ENCODE measurements at places on chromosomes 5 and 9.

- no peak for DNase-seq
These were observed 162.7 kb downstream of the MACROH2A1 start for GRCh38 chr5:135236228-135236907.

DNA sequence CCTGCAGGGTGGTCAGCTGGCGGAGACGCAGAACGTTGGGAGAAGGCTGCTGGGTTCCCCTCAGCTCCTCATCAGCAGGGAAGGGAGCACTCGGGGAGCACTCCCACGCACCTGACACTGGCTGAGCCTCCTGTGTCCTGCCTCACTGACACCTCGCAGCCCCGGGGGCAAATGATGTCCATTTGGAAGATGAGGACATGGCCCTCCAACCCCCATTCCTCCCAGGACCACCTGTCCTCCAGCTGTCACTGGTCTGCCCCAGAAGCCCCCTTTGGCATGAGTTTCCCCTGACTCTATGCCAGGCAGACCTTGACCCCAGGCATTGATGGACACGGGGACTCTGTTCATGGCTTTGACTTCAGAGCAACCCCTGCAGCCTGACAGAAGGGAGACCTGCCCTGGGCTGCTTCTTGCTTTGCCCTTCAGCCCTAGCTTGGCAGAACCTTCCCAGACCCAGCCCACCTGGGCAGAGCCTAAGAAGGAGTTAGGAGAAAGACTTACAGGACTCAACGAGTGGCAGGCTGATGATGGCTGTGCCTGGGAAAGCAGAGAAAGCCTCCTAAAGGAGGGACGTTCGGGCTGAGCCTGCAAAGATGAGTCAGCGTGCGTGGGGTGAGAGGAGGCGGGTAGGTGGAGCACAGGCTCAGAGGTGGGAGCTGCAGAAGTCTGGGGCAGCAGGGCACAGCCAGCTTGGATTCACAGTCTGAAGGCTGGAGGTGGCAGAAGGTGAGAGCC, 90.6 kb downstream of the LMX1B start:
- no peak for DNase-seq

DNA sequence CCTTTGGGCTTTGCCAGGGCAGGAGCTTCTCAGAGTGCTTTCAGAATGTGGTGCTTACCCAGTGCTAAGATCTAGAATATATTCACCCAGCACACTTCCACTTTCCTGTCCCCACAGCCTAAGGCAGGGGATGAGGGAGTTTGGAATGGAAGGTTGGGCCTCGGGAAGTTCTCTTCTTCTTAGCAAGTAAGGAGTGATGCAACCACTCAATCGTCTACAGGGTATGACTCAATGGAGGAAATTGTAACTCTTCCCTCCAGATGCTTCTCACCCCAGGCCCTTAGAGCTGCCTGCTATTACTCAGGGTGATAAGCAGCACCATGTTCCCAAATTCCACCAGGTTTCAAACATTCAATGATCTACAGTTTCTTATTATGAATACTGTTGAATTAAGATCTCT, 30.8 kb upstream of the AGGF1 start:
- DNase-seq = no peak

DNA sequence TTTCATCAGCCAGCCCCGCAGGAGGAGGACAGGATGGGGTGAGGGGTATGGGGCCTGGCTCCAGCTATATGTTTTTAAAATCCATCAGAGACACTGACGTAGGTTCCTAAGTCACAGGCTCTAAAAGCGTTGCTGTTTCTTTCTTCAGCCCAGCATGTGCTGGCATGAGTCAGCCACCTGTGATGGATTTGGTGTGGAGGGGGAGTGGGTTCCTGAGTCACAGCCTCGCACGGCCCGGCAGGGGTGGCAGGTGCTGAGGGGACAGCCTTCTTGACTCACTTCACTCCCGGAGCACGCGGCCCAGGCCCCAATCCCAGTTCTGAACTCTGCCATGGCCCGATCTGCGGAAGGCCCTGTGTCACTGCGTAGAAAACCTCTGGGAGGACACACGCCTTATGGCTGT, 38.8 kb upstream of the RPL26L1 start:
- no peak for DNase-seq

DNA sequence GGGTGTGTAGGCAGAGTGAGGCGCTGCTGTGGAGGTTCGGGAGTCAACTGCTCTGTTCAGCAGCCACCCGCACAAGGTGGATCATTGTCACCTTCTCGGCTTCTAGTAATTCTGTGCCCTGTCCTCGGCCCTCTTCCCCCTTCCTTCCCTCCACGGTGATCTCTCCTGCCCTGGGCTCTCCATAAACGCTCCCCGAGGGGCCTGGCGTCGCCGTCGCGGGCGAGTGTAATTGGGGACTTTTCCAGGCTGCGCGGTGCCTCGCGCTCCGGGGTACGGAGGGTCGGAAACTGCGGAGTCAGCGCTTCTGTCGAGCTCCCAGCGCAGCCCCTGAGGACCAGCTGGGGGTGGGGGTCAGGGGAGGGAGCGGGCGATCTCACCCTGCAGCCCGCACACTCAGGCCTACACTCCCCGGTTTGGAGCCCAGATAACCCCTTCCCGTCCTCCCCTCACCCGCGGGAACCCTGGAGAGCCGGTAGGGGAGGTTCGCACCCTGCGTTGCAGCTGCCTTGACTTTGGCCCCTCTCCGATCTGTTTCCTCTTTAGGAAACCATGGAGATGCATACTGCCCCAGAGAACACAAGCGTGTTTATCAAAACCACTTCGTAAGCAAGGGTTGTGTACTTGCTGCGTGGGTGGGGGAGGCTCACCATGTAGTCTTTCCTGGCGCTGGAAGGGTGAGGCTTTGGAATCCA, 188.3 kb upstream of the ZNF618 start:
- no peak for DNase-seq
